HAP-1 (cell line): ENCODE measurements at places on chromosomes 5 and 9.

DNA sequence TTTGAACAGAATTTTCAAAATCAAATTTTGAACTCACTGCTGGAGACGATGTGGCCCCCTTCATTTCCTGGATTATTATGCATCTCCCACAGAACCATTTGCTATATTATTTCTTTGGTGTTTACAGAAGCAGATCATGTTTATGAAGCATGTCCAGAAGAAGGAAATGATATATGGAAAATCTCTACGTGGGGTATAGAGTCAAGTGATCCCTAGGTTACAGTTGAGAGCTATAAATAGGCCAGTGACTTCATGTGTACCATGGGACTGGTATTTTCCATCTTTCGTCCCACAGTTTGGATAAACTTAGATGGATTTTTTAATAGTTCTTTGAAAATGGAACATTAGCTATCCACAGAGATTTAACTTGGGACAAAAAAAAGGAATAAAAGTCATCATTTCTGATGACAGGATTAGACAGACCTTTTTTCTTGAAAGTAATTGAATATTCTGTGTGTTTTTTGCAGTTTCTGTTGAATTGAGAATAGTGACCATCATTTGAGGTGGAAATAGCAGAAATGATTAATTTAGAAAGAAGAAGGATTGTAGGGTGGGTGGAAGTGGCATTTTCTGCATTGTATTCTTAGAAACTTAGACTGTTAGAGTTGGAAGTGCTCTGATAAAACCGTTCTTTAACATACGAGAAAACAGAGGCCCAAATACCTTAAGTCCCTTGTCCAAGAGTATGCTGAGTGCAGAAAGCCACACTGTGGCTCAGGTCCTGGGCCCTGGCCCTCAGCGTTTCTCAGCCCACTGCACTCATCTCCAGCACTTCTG is 136.4 kb downstream of the PIP5K1B start:
- no peak for DNase-seq

- DNase-seq: no peak
These were observed 299.0 kb downstream of the TLR4 start for GRCh38 chr9:118003240-118003639.

- DNase-seq: no peak
These were observed 150.8 kb upstream of the PHYKPL start for GRCh38 chr5:178383301-178383918.

DNA sequence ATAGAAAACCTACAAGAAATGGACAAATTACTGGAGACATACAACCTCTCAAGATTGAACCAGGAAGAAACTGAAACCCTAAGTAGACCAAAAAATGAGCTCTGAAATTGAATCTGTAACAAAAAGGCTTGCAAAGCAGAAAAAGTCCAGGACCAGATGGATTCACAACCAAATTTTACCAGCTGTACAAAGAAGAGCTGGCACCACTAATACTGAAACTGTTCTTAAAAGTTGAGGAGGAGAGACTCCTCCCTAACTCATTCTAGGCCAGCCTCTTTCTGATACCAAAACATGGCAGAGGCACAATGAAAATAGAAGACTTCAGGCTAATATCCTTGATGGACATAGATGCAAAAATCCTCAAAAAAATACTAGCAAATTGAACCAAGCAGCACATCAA is 542.3 kb downstream of the CYLC2 start:
- DNase-seq: no peak

DNA sequence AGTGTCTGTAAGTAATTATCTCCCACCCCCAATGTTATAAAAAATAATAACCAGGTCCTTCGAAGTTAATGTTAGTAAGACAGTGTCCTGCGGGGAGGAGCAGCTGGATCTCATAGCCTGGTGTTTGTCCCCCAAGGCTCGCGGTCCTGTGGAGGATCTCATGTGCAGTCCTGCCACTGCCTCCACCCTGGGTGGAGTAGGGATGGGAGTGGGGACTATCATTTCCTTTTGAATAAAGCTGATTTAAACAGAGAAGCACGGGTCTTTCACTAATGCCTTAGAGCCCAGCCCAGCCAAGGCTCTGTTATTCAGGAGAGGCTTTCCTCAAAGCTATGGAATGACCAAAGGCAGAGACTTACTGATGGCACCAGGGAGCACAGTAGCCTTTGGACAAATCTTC is 40.2 kb downstream of the SUB1 start:
- no peak for DNase-seq

GRCh38 chr9:133701321-133701980 is 36.7 kb downstream of the SARDH start:
- no peak for DNase-seq
